ENCODE measurements at places on chromosomes 13 and 19.
A peak's percentile ranks its signal among the peaks of the same experiment; 100 is the strongest.

DNA sequence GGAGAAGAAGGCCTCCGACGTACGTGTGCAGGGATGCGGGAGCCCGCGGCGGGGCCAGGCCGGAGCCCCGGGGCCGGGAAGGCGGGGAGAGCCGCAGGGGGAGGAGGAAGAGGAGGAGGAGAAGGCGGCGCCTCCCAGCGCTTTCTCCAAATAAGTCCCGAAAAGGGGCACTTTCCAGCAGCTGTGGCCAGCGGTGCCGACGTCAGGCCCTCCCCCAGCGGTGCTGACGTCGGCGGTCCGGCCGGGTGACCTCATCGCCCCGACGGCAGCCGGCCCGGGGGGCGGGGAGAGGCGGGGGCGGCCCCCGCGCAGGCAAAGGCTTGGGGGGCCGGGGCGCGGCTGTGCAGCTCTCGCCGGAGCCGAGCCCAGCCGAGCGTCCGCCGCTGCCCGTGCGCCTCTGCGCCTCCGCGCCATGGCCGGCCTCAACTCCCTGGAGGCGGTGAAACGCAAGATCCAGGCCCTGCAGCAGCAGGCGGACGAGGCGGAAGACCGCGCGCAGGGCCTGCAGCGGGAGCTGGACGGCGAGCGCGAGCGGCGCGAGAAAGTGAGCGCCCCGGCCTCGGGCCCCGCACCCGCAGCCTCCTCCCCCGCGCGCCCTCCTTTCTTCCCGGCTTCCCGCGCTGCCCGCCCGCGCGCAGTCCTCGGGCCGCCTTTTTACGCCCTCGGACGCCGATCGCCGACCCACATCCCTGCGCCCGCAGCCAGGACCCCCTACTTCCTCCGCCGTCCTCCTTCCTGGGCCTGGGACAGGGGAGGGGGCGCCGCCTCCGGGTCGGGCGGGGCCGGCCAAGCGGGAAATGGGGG, at the start of gene TPM4:
TSS of gene TPM4 (plus strand) at position 342 of the 804 bp plus-strand sequence. CDS start at position 413, 71 bp downstream.
- DNase-seq: peak; percentile 91

- no peak for DNase-seq
Measured at GRCh38 chr13:77031656-77032243, 4.8 kb upstream of the FBXL3 start.

- DNase-seq: no peak
Measured at GRCh38 chr13:30529085-30529834, 63.5 kb upstream of the HMGB1 start.

GRCh38 chr13:51601601-51602565, 17.6 kb downstream of the WDFY2 start:
- DNase-seq: no peak

DNA sequence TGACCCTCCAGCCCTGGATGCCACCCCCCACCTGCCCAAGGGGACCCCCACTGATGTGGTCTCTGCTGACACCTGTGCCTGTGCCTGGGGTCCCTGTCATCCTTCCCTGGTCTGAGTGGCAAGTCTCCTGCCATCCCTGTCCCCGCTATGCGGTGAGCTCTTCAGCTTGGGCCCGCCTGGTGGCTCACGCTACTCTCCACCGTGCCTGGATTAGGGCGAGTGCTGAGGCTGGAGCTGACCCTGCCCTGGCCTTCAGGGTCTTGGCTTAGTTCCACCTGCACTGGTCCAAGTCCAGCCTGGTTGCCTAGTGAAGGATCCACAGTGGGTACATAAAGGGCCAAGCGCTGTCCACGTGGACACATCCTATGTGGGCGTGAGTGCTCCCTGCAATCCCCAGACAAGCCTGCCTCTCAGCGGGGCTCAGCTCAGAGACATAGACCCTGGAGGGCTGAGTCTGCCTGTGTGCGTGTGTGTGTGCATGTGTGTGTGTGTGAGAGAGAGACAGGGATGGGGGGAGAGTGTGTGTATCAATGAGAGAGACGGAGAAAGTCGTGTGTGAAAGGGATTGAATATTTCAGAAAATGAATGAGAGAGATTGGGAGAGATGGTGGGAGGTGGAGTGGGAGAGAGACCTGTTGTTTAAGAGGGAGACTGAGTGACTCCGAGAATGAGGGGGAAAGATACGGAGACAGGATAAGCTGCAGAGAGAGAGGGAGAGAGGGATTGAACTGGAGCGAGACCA, 22.1 kb downstream of the WTIP start:
- no peak for DNase-seq

DNA sequence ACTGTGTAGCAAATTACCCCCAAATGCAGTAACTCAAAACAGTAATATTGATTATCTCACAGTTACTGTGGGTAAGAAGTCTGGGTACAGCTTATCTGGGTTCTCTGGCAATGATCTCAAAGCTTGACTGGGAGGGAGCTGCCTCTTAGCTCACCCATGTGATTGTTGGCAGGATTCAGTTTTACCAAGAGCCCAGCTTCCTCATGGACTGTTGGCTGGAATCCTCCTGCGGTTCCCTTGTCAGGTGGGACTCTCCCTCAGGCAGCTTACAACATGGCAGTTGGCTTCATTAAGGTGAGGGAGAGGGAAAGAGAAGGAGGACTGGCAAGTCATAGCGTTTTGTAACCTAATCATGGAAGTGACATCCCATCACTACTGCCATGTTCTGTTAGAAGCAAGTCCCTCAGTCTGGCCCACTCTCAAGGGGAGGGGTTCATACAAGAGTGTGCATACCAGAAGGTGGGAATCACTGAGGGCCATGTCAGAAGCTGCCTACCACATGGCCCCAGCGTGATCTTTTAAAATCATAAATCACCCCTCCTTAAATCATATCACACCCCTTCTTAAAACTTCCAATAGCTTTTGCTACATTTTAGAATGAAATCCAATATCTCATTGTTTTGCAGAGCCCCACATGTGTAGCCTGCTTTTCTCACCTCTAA, 108.1 kb downstream of the OLFM4 start:
- no peak for DNase-seq

DNA sequence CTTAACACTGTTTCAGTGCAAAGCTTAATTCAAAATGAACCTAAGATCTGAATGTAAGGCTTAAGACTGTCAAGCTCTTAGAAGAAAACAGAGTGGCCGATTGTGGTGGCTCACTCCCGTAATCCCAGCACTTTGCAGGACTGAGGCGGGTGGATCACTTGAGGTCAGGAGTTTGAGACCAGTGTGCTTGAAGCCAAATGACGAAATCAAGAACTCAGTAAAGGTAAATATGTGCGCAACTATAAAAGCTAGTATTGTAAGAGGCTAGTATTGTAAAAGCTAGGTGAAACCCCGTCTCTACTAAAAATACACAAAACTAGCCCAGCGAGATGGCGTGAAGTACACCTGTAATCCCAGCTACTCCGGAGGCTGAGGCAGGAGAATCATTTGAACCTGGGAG, 12.7 kb downstream of the ATP4B start:
- DNase-seq: no peak

DNA sequence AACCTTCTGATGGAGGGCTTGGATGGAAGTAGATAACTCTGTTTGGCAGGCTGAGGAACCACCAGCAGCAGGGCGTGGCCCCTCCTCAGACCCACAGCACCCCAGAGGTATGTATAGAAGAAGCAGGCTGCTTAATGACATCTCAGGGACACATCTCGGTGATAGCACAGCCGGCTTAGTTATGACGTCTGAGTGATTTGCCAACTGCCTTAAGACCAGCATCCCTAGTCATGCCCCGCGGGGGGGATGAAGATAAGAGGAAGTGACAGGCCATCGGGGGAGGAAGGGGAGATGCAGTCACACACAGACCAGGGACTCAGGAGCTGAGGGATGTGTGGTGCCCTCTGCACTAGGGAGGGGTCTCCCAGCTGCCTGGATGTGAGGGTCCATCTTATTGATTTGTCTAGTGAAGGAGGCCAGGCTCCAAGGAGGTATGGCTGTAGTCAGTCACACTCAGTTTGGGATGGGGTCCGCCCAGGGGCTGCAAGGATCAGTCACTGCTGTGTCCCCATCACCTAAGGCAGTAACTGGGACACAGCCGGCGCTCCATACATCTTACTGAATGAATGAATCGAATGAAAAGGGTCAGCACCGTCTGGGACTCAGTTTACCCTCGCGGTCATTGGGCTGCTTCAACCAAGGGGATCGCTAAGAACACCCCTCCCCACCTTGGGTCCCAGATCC, 19.2 kb upstream of the ERCC1 start:
- peak; percentile 90 for DNase-seq

DNA sequence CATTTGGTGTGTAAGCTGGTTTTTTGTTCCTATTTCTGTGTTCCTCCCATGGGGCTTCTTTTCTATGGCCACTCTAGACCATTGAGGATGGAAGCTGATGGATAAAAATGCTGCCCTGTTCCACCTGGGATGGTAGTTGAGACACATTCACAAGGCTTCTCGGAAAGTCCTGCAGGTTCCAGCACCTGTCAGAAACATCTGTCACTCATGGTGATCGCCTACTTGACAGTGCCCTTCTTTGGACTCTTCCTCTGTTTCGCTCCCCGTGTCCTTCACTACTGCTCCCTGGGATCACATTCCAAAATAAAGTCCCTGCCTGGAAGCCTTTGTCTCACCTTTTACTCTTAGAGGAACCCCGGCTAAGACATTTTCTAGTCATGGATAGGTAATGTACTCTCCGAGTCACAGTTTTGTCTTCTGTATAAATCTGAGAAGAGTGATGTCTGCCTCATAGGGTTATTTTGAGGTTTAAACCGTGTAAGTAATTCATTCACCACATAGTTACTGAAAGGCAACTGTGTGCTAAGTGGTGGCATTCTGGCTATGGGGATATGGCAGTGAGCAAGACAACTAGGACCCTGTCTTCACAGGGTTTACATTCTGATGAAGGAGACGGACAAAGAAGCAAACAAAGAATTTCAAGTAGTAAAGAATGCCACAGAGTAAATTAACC, 21.0 kb downstream of the UBAC2 start:
- no peak for DNase-seq

DNA sequence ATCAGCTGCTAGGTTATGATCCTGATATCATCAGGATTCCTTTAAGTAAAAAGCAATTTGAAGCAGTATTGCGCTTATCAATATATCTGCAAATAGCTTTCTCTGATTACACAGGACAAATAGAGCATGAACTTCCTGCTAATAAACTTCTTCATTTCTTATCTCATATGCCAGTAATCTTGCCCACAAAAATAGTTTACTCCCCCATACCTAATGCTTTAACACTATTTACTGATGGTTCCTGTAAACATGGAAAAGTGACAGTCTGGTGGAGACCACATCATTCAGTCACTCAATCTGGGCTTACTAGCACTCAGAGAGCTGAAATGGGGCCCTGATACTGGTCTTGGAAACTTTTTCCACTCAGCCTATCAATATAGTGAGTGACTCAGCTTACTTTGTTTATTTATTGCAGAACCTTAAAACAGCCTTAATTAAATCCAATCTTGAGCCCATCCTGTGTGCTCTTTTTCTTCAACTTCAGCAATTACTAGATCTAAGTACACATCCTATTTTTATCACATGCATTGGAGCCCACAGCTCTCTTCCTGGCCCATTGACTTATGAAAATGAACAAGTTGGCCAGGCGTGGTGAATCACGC, 1464.3 kb downstream of the UQCRFS1 start:
- no peak for DNase-seq

DNA sequence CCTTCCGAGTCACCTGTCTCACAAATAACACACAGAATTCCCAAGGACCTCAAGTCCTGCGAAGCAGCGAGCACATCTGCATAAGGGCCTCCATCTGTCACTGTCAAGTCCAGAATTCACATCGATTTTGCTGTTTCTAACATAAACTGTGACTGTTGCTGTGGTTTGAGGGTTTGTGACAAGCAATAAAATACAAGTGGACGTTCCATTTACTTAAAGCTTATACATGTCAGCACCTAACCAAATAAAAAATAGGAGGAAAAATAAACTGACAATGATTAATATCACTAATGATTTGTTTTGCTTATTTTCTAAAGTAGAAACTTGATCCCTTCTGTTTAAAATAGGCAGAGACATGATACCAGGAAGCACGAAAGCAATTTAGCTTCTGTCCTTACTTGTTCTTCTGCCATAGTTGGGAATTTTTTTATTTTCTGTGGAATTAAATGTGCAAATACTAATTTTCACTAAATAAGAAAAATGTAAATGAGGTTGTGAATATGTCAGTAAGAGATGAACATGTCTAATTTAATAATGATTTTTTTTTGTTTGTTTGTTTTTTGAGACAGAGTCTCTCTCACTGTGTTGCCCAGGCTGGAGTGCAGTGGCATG, 279.1 kb downstream of the FGF9 start:
- no peak for DNase-seq

GRCh38 chr13:113650275-113650674, 7.7 kb downstream of the ATP4B start:
- no peak for DNase-seq
